GM18507 (cell line): ENCODE measurements at places on chromosomes 1 and 21.

- no peak for DNase-seq
Measured at GRCh38 chr1:230127105-230128054, 60.3 kb downstream of the GALNT2 start.

DNA sequence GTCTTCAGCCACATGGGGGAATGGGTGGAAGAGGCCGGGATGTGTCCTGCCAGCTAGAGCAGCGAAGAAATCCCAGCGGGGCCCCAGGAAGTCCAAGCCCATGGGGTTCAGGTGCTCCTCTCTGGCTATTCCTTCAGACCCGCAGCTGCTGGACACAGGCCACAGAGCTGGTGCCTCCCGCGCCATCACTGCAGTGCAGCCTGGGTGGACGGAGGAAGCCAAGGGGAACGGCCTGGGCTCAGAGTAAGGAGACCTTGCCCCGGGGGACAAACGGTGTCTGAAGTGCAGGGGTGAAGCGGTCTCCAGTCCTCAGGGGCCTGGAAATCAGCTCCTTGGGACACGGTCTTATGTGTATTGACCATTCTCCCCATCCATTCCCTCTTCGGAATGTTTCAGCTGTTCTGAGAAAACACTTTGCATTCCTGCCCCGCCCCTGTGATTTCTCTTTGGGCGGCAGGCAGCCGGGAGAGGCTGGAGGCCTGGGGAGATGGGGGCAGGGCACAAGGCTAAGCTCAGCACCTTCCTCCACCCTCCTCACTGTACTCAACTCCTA, 18.4 kb downstream of the MTHFR start:
- DNase-seq = no peak

DNA sequence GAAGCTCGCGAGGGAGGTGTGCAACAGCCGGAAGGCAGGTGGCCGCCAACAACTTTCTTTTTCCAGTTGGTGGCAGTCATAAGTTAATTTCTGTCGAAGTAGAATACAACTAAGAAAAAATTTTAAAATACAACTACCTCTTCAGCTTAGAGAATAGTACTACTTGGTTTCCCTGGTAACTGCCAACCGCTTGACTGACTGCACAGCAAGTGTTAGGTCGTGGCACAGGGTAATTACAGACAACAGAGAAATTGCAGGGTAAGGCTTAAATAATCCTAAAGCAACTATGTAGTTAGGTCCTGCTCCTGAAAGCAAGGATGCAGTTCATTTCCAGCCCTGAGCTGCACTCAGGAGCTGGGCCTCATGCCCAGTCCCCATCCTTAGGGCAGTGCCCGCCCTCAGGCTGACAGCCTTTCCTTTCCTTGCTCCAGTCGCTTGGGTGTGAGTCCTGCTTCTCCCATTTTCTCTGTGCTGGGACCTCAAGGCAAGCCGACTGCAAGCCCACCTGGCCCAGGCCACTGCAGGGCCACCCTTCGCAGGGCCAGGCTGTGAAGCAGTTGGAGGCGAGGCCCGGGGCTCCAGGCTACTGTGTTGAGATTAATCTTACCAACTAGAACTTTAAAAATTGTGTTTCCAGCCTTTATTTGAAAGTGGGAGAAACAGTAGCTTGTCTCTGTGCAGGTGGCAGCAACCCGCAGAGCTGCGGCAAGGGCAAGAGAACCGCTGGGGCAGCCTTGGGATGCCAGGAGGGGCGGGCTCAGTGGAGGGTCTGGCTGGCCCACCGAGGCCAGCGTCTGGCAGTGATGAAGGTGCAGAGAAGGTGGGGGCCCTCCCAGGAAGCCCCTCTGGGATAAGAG, 148.3 kb downstream of the PCBP3 start:
- no peak for DNase-seq

DNA sequence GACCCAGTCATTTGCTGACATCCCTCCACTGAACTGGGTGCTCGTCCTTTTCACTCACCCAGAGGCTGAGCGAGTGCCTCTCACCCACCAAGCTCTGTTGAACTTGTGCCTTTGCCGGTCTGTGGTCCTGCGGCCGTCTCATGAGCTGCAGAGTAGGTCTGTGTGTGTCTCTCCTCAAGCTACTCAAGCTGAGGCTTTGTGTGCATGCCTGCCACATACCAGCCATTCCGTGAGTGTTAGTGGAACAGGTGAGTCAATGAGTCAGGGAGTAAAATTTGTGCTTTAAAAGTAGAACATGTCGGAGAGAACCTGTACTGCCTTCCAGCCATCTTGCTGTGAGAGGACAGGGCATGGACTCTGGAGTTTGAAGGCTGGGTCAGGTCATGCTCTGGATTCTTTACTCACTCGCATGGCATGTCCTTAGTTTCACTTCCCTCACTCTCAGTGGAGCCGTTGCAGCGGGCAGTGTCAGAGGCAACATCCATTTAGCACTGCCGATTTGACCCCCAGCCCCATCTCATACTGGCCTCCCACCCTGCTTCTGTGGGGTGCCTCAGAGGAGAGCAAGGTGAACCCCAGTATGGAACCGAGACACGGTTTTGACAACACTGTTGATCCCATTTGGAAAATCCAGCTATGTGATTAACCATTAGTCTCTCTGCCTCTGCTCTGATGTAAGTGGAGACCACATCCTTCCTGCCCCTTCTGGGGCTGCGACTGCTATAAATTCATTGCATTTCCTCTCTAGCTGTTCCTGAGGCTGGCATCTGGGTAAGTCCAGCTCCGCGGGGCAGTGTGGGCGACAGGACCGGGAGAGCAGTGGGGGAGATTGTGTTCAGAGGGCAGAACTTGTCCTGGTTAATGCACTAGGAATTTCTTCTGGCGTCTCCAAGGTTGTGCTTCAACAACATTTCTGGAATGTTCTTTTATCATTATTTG, at the start of gene NLRP3:
Gene NLRP3 (plus strand): TSS at position 751 of the 939 bp plus-strand sequence. CDS start 2,628 bp downstream, outside the sequence.
- DNase-seq = no peak
